ENCODE measurements at places on chromosomes 16 and 17.

DNA sequence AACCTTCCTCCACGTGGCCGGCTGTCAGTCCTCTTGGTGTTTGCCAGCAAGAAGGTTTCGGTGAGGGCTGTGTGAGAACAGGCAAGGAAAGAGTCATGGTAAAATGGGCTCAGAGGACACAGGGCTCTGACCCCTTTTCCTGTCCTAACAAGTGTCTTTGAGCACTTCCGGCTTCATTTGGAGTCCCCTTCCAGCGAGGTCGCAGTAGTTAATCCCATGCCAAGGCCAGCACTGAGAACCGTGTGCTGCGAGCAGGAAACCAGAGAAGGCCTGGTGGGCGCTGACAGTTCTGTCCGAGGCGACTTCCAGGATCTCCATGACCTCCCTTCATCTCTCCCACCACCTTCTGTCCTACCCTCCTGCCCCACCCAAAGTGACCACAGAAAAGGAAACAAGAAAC, 168.1 kb downstream of the ZFHX3 start:
- peaks cover 9% of the 10 kb centered on the region for H3K27me3 ChIP-seq
- H3K27ac ChIP-seq = no peak overlapping the region
- no peak overlapping the region for H3K4me3 ChIP-seq
- H3K4me1 ChIP-seq = peaks cover 29% of the 10 kb centered on the region
- no peak for DNase-seq
- H3K36me3 ChIP-seq = no peaks in the 10 kb centered on the region

DNA sequence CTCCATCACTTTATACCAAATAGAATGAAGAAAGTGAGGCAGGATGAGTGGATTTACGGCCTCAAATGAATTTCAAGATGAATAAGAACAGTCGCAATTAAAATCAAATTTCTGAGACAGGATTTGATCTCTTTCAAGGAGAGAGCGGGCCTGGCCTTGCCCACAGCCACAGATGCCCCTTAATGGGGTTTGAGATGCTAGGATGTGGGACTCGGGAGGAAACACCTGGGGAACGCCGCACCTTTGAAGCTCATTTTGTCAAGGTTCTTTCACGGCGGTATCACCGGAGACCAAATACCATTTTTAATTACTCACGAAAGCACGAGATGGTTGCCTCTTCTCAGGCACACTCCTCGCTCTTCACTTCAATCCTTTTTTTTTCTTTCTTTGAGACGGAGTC, 178.1 kb upstream of the SDK2 start:
- H3K27ac ChIP-seq = no peak overlapping the region
- peaks cover 23% of the 10 kb centered on the region for H3K27me3 ChIP-seq
- H3K4me1 ChIP-seq = peaks cover 7% of the 10 kb centered on the region
- DNase-seq = no peak

- H3K36me3 ChIP-seq = peaks cover 11% of the 10 kb centered on the region
- no peak overlapping the region for H3K27ac ChIP-seq
- H3K27me3 ChIP-seq = no peaks in the 10 kb centered on the region
- peaks cover 10% of the 10 kb centered on the region for H3K4me1 ChIP-seq
- no peak overlapping the region for H3K4me3 ChIP-seq
- DNase-seq = no peak
Measured at GRCh38 chr17:17156511-17156910, 49.6 kb downstream of the PLD6 start.

DNA sequence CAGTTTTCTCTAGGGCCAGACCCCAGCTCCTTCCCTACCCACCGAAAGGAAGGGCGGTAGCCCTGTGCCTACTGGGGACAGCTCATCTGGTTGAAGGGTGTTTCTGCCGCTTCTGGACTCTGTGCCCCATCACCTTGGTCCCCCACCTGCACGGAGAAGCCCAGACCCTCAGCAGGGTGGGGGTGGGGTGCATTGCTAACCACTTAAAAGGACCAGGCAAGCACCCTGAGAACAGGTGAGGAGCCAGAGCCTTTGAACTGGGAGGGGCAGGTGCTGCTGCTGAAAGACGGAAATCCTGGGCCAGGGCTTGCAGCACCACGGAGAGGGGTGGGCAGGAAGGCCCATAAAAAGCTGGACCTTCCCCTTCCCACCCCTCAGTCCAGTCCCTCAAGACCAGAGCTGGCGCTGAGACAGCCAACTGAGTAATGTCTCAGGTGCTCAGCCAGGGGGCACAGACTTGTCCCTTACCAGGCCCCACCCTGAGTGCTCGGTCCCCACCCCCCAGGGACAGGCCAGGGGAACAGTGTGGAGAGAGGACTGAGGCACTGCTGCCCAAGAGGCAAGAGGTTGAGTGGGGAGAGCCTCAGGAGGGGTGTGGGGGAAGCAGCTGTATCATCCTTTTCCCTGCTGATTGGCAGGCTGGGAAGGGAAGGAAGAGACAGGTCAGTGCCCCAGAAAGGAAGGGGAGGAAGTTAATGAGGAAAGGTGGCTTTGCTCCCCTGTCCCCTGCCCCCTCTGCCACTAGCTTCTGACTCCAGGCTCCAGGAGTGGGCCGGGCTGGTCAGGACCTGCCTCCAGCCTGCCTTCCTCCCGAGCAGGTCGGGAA, 10.9 kb upstream of the SP2 start:
- H3K27ac ChIP-seq = peak overlapping the region; percentile 42
- peaks cover 12% of the 10 kb centered on the region for H3K4me1 ChIP-seq

GRCh38 chr17:42266918-42267766, 9.0 kb downstream of the STAT5B start:
- H3K4me1 ChIP-seq = peaks cover 36% of the 10 kb centered on the region
- no peak overlapping the region for H3K4me3 ChIP-seq
- H3K27ac ChIP-seq = peak overlapping the region; percentile 63
- no peaks in the 10 kb centered on the region for H3K27me3 ChIP-seq
- peaks cover 10% of the 10 kb centered on the region for H3K36me3 ChIP-seq

- H3K27ac ChIP-seq = no peak overlapping the region
- H3K4me1 ChIP-seq = peaks cover 5% of the 10 kb centered on the region
- no peak overlapping the region for H3K4me3 ChIP-seq
- H3K27me3 ChIP-seq = peaks cover 2% of the 10 kb centered on the region
- no peak for DNase-seq
Measured at GRCh38 chr17:41486316-41486715, 3.4 kb downstream of the KRT36 start.
